Left lung (tissue), 14 donors: ENCODE measurements at places on chromosomes 11 and 22. TPM values are rescaled to one million over a fixed set of nuclear protein-coding genes. Genes with fewer than 3 reads are reported as not detected.

DNA sequence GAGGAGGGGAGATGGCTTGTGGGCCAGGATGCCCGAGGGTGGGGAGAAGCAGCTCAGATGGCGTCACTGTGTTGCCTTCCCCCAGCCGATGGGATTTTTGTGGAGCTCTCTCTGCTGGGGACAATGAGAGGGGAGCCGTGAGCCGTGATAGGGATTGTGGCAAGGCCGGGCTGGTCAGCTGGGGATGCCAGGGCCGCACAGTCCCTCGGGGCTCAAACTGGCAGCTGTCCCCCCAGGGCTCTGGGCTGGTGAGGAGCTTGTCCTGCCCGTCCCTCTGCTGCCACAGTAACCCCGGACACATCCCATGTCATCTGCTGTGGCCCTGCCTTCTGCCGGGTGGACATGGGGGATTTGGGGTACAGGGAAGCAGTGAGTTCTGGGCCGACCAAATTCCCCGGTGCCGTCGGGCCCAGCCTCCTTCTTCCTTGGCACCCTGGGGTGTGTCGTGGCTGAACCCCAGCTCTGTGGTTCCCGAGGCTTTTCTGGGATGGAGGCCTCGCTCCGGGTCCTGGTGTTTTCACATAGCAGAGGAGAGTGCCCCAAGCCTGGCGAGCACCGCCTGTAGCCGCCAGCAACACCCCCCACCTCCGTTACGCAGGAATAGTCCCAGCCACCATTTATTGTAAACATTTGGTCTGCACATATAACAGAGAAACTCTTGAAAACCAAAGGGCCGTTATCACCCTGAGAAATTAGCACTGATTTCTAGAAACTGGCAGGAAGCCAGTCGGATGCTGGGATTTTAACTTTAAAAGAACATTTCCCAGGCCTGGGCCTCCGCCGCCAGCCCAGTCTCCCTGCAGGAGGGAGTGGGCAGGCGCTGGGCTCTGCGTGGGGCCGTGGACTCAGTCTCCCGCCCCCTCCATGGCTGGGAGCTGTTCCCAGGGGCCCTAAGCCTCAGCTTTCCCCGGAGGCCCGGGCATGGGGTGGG is 9.9 kb downstream of the BRSK2 start:
- no peak for DNase-seq

DNA sequence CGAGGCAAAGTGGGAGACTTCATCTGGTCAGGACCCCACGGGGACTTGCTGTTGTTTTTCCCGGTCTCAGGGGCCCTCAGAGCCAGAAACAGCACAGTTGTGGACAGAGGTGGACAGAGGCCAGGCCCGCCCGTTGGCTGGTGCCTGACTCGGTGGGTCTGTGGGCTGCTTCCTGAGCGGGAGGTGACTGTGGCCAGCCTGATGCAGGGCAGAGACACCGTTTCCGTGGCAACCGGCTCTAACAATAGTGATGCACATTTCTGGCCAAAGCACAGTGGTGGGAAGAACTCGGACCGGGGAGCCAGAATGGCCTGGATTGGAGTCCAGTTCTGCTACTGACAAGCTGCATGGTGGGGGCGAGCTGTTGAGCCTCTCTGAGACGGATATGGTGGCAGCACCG is 58.7 kb upstream of the ATXN10 start:
- no peak for DNase-seq

GRCh38 chr11:86784241-86784681 is 16.1 kb upstream of the PRSS23 start:
- no peak for DNase-seq

- no peak for DNase-seq
These were observed 16.1 kb downstream of the ALKBH8 start for GRCh38 chr11:107549253-107549953.

DNA sequence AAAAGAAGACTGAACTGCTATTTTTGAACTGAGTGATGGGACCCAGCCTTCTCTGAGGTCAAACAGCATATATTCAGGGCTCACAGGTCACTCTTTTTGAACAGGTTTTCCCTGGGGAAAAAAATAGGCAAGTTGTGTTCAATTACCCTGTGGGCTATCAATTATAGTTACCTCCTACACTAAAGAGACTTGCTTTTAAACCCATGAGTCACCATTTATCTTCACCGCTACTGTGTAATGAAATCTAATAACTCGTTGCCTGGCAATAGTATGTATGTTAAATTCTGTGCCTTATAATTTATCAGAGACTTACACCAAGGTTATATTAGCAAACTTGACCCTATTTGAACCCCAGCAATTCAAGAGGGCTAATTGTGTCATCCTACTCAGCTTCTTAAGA is 98.5 kb downstream of the CYP2R1 start:
- no peak for DNase-seq

DNA sequence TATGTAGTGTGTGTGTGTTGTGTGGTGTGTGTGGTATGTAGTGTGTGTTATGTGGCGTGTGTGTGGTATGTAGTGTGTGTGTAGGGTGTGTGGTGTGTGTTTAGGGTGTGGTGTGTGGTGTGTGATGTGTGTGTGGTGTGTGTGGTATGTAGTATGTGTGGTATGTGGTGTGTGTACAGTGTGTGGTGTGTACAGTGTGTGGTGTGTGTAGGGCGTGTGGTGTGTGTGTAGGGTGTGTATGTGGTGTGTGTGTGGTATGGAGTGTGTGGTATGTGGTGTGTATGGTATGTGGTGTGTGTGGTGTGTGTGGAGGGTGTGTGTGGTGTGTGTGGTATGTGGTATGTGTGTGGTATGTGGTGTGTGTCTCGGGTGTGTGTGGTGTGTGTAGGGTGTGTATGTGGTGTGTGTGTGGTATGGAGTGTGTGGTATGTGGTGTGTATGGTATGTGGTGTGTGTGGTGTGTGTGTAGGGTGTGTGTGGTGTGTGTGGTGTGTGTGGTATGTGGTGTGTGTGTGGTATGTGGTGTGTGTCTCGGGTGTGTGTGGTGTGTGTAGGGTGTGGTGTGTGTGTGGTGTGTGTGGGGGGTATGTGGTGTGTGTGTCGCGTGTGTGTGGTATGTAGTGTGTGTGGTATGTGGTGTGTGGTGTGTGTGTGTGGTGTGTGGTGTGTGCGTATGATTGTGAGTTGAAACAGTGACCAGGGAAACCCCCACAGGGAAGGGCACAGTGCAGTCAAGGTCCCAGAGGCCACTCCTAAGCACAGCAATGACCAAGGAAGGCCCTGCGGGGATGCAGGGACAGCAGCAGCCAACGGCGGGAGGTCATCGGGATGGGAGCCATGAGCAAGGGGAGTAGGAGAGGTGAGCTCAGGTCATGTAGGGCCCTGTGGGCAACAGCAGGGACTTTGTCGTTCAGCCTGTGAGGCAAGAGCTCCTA is 2.9 kb upstream of the PPP6R2 start:
- DNase-seq: no peak

- no peak for DNase-seq
These were observed 83.6 kb downstream of the PIWIL4 start for GRCh38 chr11:94650756-94651155.

GRCh38 chr11:57511741-57512430 is 3.6 kb downstream of the SLC43A1 start:
- no peak for DNase-seq

- DNase-seq: no peak
These were observed 13.4 kb downstream of the OR51B4 start for GRCh38 chr11:5288108-5288905.

- no peak for DNase-seq
These were observed 29.1 kb downstream of the ST3GAL4 start for GRCh38 chr11:126384449-126385070.

- no peak for DNase-seq
These were observed 12.4 kb upstream of the KLHL35 start for GRCh38 chr11:75445315-75445953.

DNA sequence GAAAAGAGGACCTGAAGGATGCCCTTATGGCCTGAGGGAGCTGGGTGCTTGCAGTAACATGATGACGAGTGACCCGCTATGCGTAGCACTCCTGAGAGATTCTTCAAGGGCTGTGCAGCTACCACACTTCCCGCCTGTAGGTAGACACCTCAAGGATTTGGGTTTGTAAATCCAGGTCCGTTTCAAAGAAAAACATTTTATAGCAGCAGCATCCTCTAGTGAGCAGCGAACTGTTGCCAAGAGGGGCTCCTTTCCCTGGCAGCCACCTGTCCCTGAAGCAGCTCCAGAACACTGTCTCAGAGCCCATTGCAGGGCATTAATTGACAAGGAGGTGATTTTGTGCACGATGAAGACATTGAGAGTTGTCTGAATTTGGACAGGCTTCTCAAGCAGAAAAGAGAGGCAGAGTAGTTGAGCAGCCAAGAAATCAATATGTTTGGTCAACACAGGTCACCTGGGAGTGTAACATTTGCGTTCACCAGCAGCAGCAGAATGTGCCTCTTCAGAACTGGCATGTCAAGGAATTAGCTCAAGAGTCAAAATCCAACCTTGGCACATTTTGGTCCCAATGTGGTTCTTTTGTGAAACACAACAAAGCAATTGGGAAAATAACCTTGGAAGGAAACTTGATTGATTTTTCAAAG is 209.8 kb upstream of the MTNR1B start:
- no peak for DNase-seq

CCDC89 gene
- 1.5 TPM for total RNA-seq

ANKK1 gene
- total RNA-seq: 0.09 TPM

KCNQ1 gene
- total RNA-seq: 33.7 TPM
